Renal cortical epithelial cell (primary cell): ENCODE measurements at places on chromosomes 2 and 18. TPM values are rescaled to one million over a fixed set of nuclear protein-coding genes. Genes with fewer than 3 reads are reported as not detected.

DNA sequence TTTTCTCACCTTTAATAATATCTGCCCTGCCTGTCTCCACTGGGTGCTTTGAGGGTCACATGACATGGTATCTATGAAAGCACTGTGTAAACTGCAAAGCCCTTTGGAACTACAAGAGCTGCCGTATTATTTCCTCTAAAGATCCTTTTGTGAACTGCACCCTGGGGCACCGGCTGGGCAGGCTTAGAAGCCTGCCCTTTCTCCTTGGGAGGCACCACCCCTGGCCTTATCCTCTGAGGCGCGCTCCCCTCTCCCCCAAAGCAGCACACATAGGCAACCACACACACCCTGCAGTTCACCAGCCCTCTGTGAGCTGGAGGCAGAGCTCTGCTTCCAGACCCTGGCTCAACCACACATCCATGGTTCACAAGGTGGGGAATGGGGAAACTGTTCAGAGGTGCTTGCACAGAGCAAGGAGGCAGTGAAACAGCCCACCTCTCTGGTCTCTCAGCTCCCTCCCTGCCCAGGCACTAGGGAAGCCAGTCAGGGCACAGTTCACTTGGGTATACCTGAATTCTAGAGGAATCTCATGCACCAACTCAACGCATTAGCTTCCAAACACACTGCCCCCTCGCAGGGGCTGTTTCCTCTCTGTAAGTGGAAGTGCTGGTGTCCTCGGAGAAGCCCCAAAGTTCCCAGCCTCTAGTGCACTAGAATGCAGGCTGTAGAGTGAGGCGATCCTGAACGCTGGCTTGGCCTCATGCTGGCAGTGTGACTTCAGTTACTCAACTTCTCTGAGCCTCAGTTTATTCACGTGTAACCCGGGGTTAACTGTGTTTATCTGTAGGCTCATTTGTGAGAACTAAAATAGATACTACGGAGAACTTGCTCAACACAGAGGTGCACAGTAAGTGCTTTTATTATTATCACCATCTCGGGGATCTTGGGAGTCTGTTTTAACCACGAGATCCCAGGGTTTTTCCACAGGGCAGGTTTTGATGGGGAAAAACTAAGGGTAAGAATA lies 11.0 kb downstream of the SIGLEC15 start:
- DNase-seq, result no peak

DNA sequence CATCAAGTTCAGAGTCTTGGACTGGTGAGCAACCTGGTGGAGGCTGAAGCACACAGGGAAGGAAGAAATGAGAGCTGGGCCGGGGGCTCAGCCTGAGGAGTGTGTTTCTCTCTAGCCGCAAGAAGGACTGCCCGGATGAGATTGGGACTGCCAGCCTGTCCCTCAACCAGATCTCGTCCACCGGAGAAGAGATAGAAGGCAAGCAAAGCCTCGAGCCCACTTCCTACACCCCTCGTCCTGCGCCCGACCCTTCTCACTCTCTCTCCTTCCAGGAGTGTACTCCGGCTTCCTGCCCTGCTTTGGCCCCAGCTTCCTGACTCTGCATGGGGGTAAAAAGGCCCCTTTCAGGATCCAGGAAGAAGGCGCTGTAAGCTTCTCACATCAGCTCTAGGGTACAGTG lies 26.2 kb downstream of the FER1L5 start:
- DNase-seq, result no peak

DNA sequence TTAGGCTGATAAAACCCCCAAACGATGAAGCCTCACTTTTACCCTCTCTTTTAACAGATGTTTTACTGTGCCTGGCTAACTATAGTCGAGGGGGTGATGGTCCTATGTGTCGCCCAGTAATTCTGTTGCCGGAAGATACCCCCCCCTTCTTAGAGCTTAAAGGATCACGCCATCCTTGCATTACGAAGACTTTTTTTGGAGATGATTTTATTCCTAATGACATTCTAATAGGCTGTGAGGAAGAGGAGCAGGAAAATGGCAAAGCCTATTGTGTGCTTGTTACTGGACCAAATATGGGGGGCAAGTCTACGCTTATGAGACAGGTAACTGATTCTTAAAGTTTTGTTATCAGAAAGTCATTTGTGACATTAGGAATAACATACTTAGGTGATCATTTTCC lies 20.4 kb downstream of the MSH6 start:
- DNase-seq, result no peak

DNA sequence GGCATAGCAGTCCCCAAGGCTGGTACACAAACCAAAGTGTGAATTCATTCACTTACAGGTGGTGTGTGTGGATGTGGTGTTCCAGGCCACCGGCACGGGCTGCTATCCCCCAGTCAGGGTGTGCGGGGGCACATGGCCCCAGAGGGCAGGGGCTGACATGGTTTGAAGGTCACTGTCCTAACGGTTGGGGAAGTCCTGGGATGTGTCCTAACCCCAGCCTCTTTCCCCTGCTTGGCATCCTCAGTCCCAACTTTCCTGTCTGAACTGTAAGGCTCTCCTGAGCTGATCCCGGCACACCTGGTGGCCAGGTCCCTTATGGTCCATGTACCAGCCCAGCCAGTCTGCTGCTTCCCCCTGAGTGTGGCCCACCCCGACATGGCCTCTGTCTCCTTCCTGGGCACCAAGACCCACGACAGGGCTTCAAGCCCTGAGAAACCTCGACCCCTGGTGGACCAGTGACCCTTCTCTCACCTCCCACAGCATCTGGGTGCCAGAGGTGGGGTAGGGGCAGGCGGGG lies 2.4 kb upstream of the TMEM185B start:
- no peak for DNase-seq

The ALK gene
- total RNA-seq, result not detected in 2 replicates

DNA sequence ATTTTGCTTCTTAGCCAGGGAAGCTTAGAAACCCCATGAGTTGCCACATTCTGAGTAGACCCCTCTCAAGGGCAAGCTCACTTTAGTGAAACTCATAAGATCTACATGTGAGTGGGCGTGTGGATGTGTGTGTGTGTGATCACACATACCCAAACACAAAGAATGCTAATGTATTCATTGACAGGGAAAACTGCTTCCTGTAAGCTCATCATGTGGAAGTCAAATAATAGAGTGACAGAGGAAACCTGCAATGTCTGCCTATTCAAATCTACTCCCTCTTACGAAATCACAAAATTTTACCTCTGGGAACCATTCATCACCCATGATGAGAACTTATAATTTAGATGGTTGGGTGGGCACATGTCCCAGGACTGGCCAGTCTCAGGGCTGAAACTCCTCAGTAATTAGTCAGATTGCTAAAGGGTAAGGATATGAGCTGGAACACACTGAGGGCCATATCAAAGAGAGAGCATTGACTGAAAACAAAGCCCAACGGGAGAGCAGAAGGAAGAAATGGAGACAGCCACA lies 94.5 kb upstream of the CCDC150 start:
- peak; percentile 28 for DNase-seq

DNA sequence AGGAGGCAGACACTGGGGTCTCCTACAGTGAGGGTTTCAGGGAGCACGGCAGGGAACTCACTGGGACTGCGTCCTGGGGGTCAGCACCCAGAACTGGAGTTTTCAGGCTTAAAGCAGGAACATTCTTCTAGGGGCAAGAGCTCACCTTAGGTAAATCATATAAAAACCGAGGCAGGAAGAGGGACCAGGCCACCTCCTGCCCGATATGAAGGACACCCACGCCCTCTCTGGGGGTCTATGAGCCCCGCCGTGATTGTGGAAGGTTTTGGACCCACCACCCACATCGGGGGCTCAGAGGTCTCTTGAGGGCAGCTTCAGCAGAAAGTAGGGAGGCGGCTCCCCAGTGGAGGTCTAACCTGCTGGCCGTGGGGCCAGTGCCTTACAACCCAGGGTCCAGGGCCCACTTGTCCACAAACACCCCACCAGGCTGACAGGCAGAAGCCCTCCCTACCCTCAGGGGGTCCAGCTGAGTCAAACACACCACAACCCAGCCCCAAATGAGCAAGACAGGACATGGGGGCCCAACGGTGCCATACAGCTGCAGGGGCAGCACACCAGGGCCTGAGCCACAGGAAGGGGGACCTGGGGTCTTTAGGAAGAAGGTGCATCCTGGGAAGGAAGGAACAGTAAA lies 25.3 kb downstream of the CROCC2 start:
- no peak for DNase-seq

DNA sequence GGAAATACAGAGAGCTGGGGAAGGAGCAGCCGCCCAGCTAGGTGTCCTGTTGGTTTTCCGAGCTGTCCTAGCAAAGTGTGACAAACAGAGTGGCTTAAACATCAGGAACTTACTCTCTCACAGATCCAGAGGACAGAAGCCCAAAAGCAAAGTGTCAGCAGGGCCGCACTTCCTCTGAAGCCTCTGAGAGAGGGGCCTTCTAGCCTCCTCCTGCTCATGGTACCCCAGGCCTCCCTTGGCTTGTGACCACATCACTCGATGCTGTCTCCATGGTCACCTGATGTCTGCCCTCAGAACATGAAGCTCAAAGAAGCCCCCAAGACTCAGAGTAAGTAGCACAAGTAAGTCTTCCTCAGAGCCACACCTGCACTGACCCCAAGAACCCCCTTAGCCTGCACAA lies 650.5 kb upstream of the ID2 start:
- DNase-seq, result no peak

GRCh38 chr18:63286926-63287325 lies 32.6 kb downstream of the BCL2 start:
- DNase-seq, result no peak

DNA sequence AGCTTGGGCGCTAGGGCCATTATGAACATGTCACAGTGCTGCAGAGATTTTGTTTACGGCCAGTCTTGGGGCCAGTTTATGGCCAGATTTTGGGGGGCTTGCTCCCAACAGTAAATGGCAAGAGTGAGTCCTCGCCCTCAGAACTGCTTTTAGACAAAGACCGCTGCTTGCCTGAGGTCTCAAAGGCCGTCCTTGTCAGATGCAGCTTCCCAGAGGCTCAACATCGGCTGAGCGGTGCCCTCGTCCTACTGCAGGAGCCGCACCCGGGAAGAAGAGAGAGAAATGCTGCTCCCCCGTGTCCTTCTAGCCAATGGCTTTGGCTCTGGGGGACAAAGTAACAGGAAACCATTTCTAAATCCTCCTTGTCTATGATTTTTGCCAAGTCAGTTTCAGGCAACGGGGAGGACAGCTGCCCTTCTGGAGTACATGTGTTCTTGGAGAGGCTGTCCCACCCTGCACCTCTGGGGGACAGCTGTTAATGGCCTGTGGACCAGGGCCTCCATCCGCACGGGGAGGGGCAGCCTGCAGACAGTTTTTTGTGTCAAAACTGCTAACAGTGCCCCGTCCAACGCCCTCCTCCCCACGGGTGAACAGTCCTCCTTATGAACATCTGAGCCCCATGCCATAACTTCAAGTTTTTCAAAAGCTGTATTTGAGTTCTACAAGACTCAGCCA lies 66.1 kb downstream of the C18orf63 start:
- no peak for DNase-seq

DNA sequence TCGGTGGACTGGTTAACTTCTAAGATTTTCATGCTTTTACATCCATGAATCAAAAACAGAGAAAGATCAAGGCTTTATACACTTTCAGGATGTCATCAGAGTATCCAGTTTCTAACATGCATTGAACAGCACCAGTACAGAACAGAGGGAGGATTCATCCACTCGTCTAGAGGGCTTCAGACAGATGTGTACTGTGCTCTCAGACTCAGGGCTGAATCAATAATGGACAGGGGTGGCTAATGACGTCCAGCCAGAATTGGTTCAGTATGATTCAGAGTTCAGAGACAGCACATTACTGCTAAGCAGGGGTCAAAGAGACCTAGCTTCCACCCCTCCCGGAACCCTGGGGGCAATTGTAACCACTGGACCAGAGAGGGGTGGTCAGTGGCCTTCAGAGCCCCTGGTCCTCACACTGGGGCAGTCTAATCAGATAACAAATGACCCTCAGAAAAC lies 37.3 kb downstream of the RNU4ATAC start:
- peak; percentile 63 for DNase-seq

The SERPINB11 gene
- not detected in 2 replicates for total RNA-seq

DNA sequence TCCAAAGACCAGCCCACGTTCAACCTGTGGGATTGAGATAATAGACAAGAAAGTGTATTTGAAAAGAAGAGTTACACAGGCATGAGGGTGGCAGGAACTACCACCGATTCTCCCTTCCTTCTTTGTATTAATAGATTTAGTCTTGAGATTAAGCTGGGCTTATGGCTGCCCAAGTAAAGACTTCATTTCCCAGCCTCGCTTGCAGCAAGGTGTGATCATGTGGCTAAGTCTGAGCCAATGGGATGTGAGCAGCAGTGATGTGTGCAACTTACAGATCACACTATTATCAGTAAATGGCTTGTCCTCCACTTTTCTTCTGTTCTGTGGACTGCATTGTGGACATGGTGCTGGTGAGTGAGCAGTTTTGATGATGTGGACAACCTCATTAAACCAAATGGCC lies 101.7 kb downstream of the POLR1A start:
- DNase-seq, result no peak

- no peak for DNase-seq
Measured at GRCh38 chr2:129056309-129056958, 737.8 kb upstream of the HS6ST1 start.

GRCh38 chr18:21548647-21549046 lies 51.9 kb downstream of the ESCO1 start:
- DNase-seq, result no peak

DNA sequence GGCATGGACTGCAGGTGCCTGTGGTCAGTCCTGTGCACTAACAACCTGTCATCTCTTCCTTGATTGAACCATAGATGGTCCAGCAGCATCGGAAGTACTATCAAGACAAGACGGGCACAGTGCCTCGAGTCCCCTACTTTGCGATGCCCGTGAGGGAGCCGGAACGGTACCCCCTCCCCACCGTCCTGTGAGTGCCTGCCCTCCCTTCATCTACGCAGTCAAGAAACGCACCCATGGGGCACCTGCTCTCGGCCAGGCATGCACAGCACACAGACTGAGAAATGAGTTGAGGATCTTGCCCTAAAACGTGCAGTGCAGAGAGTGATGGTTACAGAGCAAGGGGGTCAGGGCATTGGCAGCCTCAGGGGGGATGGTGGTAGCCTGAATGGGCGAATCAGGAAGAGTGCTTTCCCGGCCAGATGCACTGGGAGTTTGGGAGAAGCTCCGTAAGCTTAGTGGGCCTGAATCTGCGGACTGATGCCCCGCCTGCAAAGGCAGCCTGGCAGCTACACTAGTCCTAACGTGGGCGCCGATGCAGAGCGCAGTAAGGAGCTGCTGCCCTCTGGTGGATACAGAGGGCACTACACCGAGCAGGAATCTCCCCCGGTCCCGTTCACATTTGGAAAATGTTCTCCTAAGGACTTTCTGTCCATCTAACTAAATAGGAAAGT lies 63.6 kb downstream of the CIB4 start:
- peak; percentile 17 for DNase-seq

The PROC gene
- 0.25 TPM in 1 of 2 replicates, not detected in the other for total RNA-seq

DNA sequence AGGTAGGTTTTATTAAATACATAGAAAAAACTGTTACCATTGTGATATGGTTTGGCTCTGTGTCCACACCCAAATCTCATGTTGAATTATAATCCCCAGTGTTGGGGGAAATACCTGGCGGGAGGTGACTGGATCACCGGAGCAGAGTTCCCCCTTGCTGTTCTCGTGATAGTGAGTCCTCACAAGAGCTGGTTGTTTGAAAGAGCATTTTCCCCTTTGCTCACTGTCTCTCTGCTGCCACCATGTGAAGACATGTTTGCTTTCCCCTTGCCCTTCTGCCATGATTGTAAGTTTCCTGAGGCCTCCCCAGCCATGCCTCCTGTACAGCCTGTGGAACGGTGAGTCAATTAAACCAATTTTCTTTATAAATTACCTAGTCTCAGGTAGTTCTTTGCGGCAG lies 352.7 kb upstream of the SLC39A10 start:
- DNase-seq, result peak; percentile 50

- DNase-seq, result no peak
Measured at GRCh38 chr2:60884800-60885199, 3.4 kb downstream of the REL start.
